ENCODE measurements at places on chromosomes 4 and X.

DNA sequence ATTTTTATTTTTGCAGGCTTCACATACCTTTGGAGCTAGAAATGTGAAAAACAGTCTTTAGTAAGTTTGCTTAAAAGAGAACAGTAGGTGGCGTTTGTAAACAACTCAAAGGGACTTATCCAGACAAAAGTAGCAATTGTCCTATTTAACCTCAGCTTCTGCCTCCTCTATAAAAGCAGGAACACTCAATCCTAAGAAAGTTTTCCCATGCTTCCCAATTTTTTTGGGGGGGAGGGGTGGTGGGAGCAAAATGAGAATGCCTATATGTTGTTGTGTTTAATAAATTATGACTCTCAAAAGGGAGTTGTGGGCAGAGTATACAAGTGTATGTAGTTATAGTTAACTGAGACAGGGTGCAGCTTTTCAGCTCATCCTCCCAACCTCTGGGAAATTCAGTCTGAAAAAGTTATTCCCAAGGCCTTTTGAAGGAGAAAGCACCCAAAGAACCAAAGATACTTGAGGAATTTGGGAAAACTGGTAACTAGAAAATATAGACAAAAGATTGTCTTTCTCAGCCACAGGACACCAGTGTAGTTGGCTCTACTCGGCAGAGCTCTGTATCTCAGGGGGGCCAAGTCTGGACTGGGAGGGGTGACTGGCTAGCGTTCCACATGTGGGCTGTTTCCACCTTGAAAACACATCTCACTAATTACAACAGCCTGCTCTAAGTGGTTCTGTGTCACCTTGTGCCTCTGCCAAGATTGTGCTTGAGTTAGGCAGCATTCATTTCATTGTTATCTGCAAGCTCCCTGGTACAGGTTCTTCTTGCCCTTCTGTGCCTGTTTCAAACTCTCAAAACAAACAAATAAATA lies 2.8 kb downstream of the SFRP2 start:
- no peak for DNase-seq

GRCh38 chr4:133996431-133997121 lies 205.0 kb downstream of the PABPC4L start:
- DNase-seq: no peak

- no peak for DNase-seq
These were observed 16.7 kb upstream of the PPA2 start for GRCh38 chr4:105490523-105490922.

- DNase-seq: no peak
These were observed 232.4 kb downstream of the MAML3 start for GRCh38 chr4:139921429-139922184.

GRCh38 chr4:83516042-83516772 lies 19.7 kb upstream of the GPAT3 start:
- DNase-seq: no peak

- no peak for DNase-seq
These were observed 15.6 kb downstream of the MAML3 start for GRCh38 chr4:140138428-140138827.

DNA sequence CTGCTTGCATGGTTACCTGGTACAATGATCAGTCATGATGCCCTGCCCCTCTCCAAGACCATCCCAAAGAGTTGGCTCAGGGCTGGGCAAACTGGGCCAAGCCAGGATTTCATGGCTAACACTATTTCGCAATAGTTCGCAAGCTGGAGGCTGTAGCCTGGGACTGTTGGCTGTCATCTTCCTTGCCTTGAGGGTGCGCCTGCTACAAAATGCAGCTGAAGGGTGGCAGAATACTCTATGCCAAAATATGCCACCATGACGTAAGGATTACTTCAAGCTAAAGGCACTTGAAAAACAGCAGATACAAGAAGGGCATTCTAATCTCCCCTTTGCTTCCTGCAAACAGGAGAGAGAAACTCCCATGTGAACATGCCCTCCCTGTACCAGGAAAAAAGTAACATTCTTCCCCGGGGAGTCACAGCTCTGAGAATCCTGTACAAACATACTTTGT lies 21.0 kb downstream of the SAT1 start:
- no peak for DNase-seq

- DNase-seq: no peak
These were observed 41.3 kb upstream of the MXD4 start for GRCh38 chr4:2303121-2303685.

DNA sequence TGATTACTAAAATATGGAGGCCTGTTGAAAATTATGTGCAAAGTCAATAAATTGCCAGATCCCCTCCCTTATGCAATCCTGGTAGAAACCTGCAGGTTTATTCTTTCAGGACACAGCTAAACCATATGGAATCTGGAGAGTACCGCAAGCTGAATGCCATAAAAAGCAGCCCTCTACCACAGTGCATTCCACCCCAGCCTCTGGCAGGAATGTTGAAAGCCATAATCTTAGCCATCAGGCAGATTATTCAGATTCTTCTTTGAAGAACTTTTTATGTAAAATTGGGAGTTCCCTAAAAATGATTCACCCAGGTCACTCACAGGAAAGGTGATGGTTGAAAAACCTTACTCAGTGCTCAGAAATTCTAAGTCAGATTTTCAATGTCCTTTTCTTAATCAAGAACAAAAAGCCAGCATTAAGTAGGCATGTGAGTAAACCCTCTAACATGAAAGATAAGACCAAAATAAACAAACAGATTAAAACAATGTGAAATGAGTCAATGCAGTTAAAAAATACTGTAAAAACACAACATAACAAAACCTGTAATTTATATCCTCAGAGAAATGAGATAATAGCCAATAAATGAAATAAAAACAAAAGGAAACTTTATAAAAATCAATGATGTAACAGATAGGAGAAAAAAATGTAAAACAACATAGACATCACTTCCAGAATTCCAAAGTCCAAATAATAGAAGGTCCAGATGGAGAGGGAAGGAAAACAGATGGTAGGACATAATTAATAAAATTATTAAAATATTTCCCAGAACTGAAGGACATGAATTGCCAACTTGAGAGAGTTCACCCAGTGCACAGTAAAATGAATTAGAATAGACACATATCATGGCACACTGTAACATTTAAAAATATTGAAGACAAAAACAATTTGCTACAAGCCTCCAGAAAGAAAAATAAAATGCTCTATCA lies 226.9 kb downstream of the FSTL5 start:
- no peak for DNase-seq

DNA sequence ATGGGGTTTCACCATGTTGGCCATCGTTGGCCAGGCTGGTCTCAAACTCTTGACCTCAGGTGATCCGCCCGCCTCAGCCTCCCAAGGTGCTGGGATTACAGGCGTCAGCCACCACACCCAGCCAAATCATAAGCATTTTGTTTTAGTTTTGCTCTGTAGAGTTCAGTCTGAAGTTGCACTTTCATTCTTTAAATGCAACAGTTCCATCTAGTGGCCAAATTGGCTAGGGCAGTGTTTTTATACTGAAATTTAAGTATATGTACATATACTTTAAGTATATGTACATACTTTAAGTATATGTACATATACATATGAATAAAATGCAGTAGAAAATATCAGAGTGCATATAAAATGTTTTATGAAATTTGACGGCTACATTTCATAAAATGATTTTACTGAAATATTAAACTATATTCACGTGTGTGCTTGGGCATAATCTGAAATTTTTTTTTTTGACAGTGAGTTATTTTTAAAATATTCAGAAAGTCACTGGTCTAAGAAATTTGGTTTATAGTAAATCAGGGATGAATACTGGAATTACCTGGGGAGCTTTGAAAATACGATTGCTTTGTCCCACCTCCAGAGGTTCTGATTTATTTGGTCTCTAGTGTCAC lies 145.5 kb downstream of the NWD2 start:
- no peak for DNase-seq

GRCh38 chrX:4905576-4905975 lies 1192.1 kb upstream of the PRKX start:
- no peak for DNase-seq

GRCh38 chr4:110415041-110415440 lies 60.9 kb upstream of the ENPEP start:
- DNase-seq: no peak

GRCh38 chr4:174474457-174475075 lies 47.7 kb downstream of the HPGD start:
- no peak for DNase-seq

- DNase-seq: no peak
These were observed 117.9 kb upstream of the FAM9B start for GRCh38 chrX:9151772-9152307.

DNA sequence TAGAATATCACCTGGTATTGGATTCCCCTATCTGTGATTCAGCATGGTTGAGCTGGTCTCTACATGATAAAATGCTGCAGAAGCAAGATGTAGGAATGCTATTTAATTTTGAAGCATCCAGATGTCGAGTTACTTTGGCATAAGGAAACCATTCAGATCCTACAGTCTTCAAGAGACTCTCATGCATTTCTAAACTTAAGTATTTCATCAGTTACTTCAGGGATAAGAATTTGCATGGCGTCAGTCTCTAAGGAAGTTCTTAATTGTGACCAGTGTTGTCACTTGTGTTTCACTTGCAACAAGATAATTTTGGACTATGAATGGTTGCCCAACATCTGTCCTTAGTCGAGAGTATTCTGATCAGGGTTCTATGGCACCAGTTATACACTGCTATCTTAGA lies 192.4 kb downstream of the CCNG2 start:
- no peak for DNase-seq

DNA sequence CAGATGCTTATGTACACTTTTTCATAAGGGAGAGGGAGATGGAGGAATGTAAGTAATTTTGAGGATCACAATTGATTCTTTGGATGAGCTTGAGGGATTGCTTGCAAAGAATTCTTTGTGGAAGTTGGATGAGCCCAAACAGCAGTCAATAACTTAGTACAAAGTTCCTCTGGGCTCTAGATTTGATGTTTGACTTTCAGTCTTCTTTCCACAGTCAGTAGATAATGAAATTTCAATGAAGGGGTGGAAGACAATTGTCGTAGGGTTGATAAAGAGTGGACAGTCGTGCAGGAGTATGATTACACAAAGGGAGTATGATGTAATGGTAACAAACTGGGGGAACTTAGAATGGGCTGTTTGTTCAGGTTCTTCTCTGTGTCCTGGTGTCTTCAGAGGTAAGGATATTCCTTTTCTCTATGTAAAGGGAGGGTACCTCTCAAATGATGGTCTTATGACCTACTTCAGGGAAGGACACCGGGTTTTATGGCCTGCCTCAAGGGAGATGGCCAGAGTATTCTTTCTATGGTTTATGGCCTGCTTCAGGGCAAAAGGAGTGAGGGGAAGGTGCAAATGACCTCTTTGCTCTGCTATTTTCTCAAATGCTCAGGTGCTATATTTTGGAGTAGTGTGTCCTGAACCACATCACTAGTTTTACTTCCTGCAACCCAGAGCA lies 1.7 kb upstream of the ABRAXAS1 start:
- DNase-seq: no peak

DNA sequence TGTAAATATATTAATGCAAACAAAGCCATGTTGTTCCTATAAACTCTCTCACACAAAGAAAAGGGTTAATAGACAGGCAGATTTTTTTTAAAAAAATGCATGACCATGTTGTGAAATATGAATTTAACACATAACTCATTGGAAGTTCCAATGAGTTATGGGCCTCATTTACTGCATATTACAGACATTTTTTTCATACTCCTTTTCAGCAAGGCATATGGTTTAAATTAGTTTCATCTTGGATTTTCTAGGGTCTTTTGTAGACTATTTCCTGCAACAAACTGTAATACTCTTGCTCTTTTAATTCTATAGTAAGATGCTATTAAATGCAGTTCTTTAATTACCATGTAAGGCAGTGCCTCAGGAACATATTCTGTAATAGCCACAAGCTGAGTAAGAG lies 323.1 kb downstream of the GBA3 start:
- no peak for DNase-seq

DNA sequence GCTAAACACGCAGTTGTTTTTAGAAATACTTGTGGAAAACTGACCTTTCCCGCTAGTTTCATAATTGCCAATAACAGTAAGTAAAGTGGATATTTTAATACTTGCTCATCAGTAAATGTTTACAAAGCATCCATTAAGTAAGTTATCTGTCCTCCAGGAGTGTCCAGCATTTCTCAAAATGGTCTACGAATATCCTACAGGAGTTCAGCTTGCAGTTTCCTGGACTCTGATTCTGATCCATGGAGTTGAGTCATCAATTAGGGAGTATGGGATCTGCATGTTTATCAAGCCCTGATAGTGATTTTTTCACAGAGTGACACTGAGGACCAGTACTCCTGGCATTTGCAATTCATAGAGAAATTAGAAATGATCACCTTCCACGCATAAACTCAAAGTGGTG lies 325.2 kb upstream of the AADAT start:
- DNase-seq: no peak

DNA sequence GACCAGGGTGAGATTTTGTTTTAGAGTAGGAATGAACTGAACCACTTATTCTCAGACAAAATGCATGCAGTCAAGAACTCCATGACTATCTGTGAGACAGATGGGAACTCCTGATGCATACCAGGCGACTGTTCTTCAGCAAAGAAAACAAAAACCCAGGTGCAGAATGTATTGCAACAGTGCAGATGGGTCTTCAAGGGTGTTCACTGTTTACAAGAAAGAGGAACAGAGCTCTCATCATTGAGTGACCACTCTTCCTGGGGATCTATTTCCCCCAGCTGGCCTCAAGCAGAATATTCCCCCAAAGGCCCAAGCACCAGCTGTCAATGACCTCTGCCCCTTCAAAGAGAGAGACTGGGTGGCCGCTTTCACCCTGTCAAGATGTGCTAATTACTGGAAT lies 39.7 kb upstream of the BMP3 start:
- no peak for DNase-seq

Data from liver (tissue), 10 donors.